Fibroblast of pulmonary artery (primary cell): ENCODE measurements at places on chromosomes 5 and 9.

DNA sequence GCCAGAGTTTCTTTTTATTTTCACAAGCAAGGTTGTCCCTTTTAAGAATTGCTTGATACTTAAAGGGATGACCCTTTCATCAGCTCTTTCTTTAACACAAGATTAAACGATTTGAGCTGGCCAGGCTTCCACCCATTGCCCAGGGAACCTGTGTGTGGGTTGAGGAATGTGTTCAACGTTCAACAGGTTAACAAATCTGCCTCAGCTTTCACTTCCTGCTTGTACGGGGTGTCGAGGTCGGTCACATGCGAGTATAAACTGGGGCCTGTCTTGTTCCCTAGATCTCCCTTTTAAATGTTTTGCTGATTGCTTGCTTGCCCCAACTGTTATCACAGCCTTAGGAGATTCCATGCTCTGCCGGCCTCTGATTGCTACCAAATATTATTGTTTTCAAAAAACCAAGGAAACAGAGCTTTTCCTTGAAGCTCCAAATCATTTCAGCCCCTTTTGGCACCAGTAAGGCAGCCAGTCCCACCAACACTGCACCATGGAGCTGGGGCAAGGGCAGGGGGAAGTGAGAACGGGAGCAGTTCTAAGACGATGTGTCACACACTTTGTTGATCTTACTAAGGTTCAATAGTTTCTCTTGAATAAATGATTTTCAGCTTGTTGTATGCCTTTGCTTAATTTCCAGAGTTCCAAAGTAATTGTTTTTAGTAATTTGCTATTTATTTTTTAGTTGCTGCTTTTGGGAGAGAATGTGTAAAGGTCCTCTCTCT, 10.7 kb upstream of the CLK4 start:
- no peak for DNase-seq

DNA sequence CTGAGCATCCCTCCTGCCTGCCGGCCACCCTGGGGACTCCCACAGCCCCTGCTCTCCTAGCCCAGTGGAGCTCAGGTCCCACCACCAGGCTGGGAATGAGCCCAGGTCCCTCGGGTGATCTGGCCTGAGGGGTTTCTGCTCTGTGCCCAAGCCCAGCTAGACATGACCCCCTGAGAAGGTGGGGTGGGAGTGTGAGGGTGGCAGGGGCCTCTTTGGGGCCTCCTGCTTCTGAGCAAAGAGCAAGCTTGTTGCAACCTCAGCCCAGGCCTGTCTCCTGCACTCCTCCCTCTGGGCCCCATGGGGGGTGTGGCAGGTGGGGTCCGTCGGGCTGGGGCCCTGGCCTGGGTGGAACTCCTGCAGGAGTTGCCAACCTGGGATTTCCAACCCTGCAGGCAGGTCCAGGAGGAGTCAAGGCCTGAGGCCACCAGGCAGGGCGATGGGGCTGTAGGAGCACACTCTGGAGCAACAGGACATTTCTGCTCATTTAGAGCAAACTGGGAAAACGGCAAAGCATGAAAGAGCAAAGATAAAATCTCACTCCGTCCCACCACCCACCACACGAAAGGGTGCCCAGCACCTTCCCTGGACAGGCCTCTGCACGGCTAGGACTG, 11.4 kb upstream of the NRARP start:
- DNase-seq = no peak

DNA sequence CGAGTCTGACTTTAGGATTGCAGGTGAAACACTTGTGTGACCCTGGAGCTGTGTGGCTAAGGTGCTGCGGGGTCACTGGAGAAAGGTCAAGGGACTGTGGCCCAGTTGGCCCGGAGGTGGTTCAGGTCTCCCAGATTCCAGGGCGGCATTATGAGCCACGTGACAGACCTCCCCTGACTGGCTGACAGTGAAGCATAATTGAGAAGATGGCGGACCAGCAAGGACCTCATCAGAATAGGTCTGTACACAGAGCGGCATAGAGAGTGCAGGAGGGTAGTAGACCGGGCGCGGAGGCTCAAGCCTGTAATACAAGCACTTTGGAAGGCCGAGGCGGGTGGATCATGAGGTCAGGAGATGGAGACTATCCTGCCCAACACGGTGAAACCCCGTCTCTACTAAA, 815 bp upstream of the ODF2 start:
- DNase-seq = no peak

DNA sequence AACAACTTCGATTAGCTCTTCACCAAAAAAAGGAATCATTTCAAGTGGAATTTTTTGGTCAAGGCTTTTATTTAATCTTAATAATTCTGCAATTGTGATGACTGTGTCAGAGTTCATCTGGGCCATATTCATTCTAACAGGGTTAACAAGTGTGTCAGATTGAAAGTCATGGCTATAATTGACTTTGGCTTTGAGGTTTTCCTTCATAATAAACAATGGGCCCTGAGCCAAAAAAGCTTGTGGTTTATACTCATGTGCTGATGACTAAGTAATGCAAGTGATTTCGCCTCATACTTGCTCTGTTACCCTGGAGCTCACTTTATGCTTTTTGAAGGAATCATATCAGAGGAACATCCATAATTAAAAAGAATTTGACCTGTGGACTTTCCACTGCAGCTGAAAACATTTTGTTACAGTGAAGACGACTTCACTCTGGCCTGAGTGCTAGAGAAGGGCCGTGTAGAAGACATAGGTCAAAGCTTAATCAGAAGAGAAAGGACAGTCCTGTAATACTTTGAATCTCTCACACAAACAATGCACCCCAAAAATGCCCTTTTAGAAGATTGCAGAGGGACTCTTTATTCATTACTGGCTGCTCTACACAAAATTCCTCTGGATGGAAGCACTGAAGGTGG, 101.7 kb downstream of the GDNF start:
- DNase-seq = peak; percentile 89

- no peak for DNase-seq
These were observed 105.4 kb downstream of the SYK start for GRCh38 chr9:90907056-90907445.

DNA sequence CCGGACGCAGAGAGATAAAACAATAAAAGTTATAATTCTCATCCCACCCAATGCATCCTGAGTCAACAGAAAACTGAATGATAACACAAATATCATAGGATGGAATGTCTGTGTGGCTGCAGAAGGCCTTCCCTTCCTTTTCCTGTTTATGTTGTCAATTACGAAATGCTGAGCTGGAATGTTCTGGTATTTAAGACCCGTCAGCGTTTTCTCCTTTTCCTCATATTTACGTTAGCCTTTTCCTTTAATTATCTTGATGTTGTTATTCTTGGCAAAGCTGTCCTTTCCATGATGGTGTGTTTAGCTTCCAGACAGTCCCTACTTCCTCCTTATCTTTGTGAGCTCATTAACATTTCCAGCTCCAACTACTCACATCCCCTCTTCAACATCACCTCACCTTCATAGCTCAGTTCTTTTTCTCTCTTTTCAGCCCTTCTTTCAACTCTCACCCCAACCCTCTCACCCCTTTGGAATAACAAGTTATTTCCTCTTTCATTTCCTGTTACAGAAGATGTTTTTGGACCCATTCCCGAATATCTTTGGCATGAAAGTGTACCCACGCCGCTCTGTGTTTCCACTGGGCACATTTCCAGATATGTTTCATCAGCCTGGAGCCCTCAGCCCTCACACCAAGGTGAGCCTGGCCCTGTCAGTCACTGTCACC, 221.6 kb downstream of the NR2F1-AS1 start:
- peak; percentile 100 for DNase-seq

DNA sequence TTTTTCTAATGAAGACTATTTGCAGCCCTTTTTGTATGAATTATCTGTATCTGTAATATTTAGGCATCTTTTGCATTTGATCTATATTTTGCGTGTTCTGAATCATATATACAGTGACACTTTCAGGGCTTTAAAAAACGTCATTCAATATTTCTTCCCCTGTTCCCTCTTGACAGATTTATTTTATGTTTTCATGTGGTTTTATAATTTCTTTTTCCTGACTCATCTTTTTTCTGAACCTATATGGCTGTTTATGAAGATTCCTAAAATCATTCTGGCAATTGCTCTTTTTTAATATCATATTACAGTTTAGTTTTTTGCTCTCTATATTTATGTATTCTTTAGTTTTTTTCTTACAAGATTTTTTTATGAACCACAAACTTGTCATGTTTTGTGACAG, 67.6 kb downstream of the SMARCA2 start:
- DNase-seq = no peak

DNA sequence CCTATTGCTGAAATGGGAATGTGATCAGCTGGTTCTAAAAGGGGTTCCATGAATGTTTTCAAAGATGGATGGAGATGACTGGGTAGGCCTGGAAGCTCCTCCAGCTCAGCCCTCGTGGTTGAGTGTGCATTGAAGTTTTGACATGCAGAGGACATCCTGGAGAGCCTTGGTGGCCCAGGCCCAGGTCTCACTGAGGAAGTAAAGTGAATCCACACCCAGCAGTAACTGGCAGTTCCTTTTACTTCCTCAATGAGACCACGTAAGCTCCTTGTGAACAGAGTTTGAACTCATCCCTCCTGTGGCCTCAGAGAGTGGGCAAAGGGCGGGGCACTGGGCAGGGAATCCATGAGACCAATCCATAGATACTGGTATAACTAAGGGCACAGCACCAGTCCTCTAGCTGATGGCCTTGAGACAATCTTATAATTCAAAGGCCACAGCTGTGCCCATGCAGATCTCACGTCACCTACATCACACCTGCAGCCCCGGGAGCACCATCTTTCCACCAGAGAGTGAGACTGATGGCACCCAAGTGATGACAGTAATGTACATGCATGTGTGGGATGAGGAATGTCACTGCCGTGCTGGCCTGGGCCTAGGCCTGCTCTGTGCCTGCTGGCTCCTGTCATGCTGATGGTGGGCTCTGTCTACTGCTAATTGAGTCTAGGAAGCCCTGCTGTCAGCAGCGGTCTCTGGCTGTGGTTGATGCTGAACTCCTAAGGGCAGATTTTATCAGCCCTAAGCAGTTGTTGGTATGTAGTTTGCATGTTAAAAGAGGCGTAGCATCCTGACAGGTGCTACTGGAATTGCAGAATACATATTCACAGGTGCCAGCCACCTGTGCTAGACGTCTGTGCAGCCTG, 257.8 kb downstream of the FSTL4 start:
- no peak for DNase-seq

GRCh38 chr5:81751836-81752643, 1.1 kb upstream of the SSBP2 start:
- DNase-seq = no peak

DNA sequence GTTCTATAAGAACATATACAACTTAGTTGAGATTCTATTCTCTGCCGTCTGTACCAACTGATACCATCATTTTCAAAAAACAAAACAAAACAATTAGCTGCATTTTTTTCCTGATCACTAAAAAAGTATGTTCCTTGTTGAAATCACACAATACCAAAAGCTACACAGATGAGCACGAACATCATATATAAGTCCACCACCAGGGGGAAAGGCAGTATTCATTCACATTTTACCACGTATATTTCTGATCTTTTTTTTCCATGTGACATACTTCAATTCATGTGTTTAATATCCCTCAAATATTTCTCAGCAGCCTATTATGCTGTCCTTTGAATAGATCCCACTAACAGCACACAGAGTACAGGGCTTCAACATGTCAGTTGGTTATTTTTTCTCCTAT, 40.6 kb downstream of the IRX2 start:
- peak; percentile 20 for DNase-seq

GRCh38 chr9:134414900-134415425, 88.7 kb downstream of the RXRA start:
- no peak for DNase-seq

DNA sequence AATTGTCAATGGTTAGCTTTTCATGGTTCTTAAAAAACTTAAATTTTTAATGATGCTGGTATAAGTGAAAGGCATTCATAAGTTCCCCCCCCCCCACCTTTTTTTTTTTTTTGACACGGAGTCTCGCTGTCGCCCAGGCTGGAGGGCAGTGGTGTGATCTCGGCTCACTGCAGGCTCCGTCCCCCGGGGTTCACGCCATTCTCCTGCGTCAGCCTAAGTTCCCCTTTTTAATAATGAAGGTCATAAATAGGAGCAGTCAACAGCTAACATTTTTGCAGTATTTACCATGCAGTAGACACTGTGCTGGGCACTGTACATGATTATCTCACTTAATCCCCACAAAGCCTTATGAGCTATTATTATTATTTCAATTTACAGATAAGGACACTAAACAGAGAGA, 556.3 kb downstream of the PDE4D start:
- no peak for DNase-seq

- DNase-seq = no peak
These were observed 232.3 kb upstream of the WWC1 start for GRCh38 chr5:168059131-168059530.

DNA sequence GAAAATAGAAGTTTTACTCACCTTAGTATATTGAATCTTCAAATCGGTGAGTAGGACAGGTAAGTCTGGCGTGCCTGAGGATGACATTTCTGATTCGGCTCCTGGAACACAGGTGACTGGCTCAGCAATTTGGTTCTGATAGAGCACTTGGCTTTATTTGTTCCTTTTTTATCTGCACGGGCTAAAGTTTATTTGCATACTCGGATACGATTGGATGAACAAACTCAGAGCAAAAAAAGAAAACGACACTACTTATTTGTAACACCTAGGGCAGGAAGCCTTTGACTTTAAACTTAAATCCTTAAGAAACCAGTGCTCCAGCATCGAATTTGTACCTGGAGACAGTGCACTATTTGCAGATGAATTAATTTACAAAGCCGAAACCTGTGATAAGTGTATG, at the start of gene ALDH1A1:
TSS of gene ALDH1A1 (minus strand) at position 140 of the 400 bp plus-strand sequence. CDS start at position 87, 53 bp downstream.
- DNase-seq = no peak
